ENCODE measurements at places on chromosomes 16 and 17.

- peaks cover 3% of the 10 kb centered on the region for H3K4me1 ChIP-seq
- no peak for DNase-seq
- no peak overlapping the region for H3K4me3 ChIP-seq
- no peaks in the 10 kb centered on the region for H3K36me3 ChIP-seq
These were observed 86.8 kb downstream of the RBFOX1 start for GRCh38 chr16:7419441-7419840.

DNA sequence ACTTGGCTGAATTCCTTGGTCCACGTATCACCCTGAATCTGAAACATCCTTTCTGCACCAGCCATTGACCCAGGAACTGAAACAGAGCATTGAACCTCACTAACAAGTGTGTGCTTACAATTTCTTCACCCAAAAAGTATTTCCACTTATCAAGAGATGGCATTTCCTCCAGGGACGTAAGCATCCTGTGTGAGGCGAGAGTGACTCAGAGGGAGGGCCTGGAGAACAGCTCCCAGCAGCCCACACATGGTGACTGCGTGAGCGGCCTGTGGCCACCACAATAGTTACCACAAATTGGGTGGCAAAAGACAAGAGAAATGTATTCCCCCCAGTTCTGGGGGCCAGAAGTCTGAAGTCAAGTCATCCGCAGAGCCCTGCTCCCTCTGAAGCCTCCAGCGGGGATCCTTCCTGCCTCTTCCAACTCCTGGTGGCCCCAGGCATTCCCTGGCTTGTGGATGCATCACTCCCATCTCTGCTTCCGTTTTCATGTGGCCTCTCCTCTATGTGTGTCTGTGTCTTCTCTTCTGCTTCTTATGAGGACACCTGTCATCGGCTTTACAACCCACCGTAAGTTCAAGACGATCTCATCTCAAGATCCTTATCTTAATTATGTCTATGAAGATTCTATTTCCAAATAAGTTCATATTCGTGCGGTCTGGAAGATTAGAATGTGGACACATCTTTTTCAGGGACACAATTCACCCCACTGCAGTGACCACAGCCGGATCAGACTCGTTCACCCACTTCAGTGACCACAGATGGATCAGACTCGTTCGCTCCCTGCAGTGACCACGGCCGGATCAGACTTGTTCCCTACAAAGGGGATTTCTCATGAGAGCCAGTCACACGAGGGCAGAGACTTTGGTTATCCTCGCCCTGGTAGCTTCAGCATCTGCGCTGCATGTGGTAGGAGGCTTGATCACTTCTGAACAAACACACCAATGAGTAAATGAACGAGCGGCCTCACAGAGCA lies 122.6 kb upstream of the FOXF1 start:
- 0 out of 2 replicates have a peak, but pooled peaks cover 3% of the 10 kb centered on the region for H3K4me1 ChIP-seq
- H3K27me3 ChIP-seq: no peaks in the 10 kb centered on the region
- H3K27ac ChIP-seq: no peak overlapping the region
- H3K4me3 ChIP-seq: no peak overlapping the region
- no peaks in the 10 kb centered on the region for H3K36me3 ChIP-seq

- no peaks in the 10 kb centered on the region for H3K27me3 ChIP-seq
- peaks cover 52% of the 10 kb centered on the region for H3K36me3 ChIP-seq
- H3K4me1 ChIP-seq: no peaks in the 10 kb centered on the region
- DNase-seq: peak; percentile 87
These were observed 74.0 kb downstream of the SEC14L1 start for GRCh38 chr17:77214743-77215142.

DNA sequence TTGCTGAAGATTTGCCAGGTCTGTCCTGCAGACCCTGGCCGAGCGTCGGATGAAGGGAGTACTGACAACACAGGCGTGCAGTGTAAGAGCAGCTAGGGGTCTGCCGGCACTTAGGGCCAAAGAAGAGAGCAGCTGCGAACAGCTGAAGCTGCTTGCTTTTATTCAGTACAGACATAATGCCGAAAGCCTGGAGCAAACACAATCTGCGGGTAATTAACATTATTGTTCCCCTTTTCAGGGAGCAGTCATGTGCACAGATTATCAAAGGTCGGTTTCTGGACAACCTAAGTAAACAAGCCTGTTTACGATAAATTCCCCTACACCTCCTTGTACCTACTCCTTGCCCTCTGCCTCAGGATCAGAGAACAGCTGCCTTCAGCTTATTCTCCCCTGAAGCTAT lies 12.0 kb upstream of the KRT23 start:
- H3K27me3 ChIP-seq: no peaks in the 10 kb centered on the region
- no peak for DNase-seq
- no peaks in the 10 kb centered on the region for H3K4me1 ChIP-seq
- no peak overlapping the region for H3K27ac ChIP-seq

DNA sequence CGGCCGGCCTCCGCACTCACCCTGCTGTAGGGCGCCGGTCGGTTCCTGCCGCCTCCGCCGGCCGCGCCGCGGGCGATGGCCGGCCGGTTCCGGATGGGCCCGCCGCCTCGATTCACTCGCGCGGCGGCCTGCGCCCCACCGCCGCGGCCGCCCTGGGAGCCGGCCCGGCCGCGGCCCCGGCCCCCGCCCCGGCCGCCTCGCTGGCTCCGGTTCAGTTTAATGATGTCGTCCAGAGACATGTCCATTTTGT lies 158 bp downstream of the ALYREF start:
- no peaks in the 10 kb centered on the region for H3K4me1 ChIP-seq
- no peak overlapping the region for H3K27ac ChIP-seq
- no peaks in the 10 kb centered on the region for H3K27me3 ChIP-seq
- H3K4me3 ChIP-seq: peak overlapping the region; percentile 89

DNA sequence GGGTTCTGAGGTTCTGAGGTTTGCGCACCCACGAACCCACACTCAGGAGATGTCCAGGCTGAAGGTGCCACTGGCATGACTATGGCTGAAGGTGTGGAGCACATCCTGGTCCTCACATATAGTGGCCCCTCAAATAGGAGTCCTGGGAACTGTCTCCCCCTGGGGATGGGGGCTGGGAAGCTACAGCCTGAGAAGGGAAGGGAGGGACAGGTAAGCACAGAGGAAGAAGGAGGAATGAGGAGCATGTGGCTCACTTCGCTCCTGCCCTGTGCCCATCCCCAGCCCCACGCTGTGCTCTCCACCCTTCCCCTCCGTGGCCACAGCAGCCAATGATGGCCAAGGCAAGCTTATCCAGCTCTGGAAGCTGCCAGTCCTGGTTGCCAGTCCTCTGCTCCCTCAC lies 123.9 kb upstream of the LHX1 start:
- peaks cover 7% of the 10 kb centered on the region for H3K27me3 ChIP-seq
- H3K36me3 ChIP-seq: no peaks in the 10 kb centered on the region
- H3K4me3 ChIP-seq: peak overlapping the region; percentile 24

- DNase-seq: peak; percentile 86
- no peak overlapping the region for H3K27ac ChIP-seq
- H3K36me3 ChIP-seq: no peaks in the 10 kb centered on the region
- no peaks in the 10 kb centered on the region for H3K4me1 ChIP-seq
These were observed 14.2 kb upstream of the SLC38A10 start for GRCh38 chr17:81309140-81309858.

DNA sequence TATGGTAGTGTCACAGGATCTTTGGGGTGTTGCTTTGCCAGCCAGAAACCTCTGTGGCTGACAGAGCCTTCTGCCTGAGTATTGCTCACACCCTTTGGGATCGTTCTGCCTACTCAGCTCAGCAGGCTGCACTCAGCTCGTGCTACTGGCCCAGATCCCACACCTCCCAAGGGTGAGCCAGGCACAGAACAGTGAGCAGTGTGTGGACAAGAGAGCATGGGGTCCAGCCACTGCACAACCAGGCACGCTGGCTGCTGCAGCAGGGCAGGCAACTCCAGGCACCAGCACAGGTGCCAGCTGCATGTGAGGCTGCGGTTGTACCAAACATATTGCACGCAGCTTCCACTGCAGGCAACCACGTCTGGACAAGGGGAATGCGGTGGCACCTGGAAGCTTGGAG lies 84.9 kb downstream of the CYB561 start:
- H3K27ac ChIP-seq: no peak overlapping the region
- H3K27me3 ChIP-seq: no peaks in the 10 kb centered on the region
- no peak for DNase-seq
- no peaks in the 10 kb centered on the region for H3K36me3 ChIP-seq

- H3K27ac ChIP-seq: no peak overlapping the region
- no peak for DNase-seq
- peaks cover 15% of the 10 kb centered on the region for H3K36me3 ChIP-seq
- H3K27me3 ChIP-seq: no peaks in the 10 kb centered on the region
- no peak overlapping the region for H3K4me3 ChIP-seq
- H3K4me1 ChIP-seq: peaks cover 5% of the 10 kb centered on the region
These were observed 240 bp downstream of the WBP2 start for GRCh38 chr17:75854881-75855309.

GRCh38 chr17:72064606-72065193 lies 56.1 kb upstream of the SOX9 start:
- H3K4me1 ChIP-seq: no peaks in the 10 kb centered on the region
- no peak for DNase-seq
- H3K4me3 ChIP-seq: no peak overlapping the region
- no peak overlapping the region for H3K27ac ChIP-seq

DNA sequence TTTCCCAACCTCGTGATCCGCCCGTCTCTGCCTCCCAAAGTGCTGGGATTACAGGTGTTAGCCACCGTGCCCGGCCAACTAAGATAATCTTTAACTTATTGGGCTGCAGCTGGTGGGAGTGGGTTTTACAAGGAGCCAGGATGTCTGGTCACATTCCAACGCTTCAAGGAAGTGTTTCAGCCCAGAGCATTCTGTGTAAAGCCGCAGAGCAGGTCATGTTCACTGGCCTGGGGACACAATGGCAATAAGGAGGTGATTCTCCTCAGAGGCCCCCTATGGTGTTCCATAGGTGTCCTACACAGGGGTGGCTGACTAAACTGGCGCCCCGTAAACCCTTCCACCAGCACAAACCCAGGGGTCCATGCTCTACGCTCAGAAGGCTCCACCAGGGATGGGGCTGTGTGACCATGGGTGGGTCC lies 1.2 kb downstream of the QPRT start:
- H3K36me3 ChIP-seq: peaks cover 14% of the 10 kb centered on the region
- no peaks in the 10 kb centered on the region for H3K27me3 ChIP-seq
- H3K4me3 ChIP-seq: peak overlapping the region; percentile 86
- no peak for DNase-seq

- DNase-seq: no peak
- H3K27me3 ChIP-seq: no peaks in the 10 kb centered on the region
- H3K4me3 ChIP-seq: no peak overlapping the region
- peaks cover 3% of the 10 kb centered on the region for H3K4me1 ChIP-seq
These were observed 5.9 kb upstream of the KPNA2 start for GRCh38 chr17:68029512-68030215.

DNA sequence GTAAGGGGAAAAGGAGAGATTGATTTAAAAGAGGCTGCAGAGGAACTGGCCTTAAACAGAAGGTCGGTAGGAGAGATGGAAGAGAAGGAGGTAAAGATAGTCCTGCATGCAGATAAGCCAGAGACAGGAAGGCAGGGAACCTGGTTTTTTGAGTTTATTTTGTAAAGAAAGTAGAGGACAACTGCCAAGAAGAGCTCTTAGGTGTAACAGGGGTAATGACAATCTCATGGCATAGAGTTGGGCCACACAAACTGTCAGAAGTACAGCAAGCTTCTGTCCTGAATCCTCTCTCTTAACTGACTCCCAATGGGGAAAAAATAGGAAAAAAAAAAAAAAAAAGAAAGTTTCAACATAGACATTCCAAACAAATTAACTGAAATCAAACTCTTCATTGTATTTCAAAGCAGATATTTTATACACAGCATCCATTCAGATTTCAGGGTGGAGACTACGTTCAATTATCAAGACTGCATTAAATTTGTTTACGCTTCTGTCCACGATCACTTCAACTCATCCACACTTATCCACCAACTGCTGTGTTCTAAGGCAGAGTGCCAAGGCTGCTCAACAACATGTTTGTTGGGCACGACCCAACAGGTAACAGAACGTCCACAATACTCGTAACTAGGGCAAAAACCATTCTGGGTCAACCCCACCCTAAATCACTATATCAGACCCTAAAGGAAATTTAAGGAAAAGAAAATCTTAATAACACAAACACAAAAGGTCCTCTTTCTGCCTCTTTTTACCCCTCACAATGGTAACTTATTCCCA lies 34.9 kb downstream of the USP31 start:
- DNase-seq: no peak
- no peak overlapping the region for H3K4me3 ChIP-seq
- no peaks in the 10 kb centered on the region for H3K27me3 ChIP-seq
- no peaks in the 10 kb centered on the region for H3K4me1 ChIP-seq
- H3K36me3 ChIP-seq: peaks cover 4% of the 10 kb centered on the region

GRCh38 chr17:50944054-50944901 lies 78.1 kb upstream of the TOB1 start:
- H3K27me3 ChIP-seq: no peaks in the 10 kb centered on the region
- DNase-seq: peak; percentile 73

GRCh38 chr17:31405890-31406371 lies 14.5 kb downstream of the RAB11FIP4 start:
- H3K36me3 ChIP-seq: no peaks in the 10 kb centered on the region
- no peaks in the 10 kb centered on the region for H3K27me3 ChIP-seq
- DNase-seq: peak; percentile 78
- H3K4me3 ChIP-seq: no peak overlapping the region

DNA sequence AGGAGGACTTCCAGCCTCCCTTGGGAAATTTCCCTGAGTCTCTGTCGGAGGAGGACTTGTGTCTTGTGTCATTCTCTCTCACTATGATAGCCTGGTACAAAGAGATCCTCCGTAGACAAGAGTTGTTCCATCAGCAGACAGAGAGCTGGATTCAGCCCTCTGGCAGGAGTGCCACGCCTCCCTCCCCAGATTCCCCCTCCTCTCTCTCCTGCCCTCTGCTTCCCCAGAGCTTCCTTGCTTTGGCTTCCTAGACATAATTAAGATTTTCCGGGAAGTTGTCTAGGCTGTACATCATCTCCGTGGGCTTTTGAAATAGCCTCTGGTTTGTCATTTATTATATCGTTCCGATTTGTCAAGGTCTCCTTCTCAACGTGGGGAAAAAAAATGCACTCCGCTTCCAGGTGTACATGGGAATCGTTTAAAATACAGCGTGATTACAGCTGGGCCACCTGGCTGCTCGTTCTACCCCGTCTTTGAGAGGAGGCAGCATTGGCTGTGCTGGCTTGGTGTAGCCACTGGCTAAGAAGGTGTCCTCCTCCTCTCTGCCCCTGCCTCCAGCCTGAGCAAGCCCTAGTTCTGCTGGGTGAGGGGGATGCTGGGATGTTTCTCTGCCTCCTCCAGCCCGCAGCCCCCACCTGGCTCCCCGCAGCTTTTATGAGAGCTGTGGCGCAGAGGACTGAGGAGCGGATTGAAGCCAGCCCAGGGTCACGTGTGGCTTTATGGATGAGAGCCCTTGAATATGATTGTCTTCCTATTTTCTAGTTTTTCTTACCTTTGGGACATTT lies 282.5 kb downstream of the SNX29 start:
- no peak overlapping the region for H3K27ac ChIP-seq
- H3K36me3 ChIP-seq: no peaks in the 10 kb centered on the region
- no peaks in the 10 kb centered on the region for H3K4me1 ChIP-seq
- no peaks in the 10 kb centered on the region for H3K27me3 ChIP-seq
- no peak for DNase-seq

GRCh38 chr17:10278218-10278617 lies 79.8 kb upstream of the GAS7 start:
- peaks cover 3% of the 10 kb centered on the region for H3K4me1 ChIP-seq
- H3K4me3 ChIP-seq: no peak overlapping the region
- no peaks in the 10 kb centered on the region for H3K36me3 ChIP-seq
- no peak overlapping the region for H3K27ac ChIP-seq
- no peaks in the 10 kb centered on the region for H3K27me3 ChIP-seq

All from H9 (cell line).